ENCODE measurements at places on chromosomes 2 and 18.

DNA sequence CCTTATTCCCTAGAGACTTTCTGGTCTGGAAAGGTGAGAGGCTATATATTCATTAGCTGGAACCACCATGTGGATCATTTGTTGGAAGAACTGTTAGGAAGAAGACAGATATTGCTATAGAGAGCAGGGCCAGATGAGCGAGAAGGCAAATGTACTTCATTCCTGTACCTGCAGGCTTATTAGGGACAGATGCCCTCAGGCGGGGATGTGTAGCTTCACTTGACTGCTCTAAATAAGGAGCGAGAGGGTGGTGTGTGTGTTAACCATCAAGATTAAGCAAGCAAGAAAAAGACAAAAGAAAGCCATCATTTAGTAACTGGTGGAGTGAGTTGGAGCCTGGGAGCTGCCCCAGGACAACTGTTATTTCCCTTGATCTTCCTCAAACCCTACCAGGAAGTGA is 36.4 kb downstream of the NEDD4L start:
- DNase-seq: no peak

GRCh38 chr2:26456440-26457250 is 21.3 kb downstream of the OTOF start:
- no peak for DNase-seq

DNA sequence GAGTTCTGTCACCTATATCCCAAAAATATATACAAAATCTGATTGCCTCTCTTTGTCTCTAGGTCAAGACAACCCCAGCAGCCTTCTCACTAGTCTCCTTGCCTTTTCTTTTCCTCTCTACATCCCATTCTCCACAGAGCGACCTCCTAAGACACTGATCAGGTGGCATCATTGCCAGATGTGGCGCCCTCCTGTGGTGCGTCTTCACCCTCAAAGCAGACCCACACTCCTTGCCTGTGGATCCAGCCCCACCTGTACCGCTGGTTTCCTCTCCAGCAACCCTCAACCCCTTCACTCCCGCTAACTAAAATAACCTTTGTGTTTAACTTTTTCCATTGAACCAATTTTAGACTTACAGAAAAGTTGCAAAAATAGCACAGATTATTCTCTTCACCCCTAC is 273.3 kb downstream of the GLI2 start:
- no peak for DNase-seq

DNA sequence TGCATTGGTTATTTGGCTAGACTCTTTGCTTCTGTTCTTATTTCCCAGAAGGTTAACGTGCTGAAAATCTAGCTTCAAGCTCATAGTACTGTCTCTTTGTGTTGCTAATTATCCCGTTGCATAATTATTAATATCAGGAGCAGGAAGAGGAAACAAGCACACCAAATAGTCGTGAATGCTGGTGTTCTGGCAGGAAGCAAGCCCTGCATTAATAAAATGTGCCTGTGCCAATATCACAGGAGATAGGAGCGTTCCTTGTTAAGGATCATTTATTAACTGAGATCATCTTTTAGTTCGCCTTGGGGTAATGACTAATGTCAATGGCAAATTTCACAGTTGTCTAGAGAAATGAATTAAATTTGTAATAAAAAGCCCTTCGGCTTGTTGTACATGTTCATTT is 893.0 kb upstream of the POU3F3 start:
- no peak for DNase-seq

- DNase-seq: no peak
These were observed 196.0 kb downstream of the TMEM163 start for GRCh38 chr2:134522496-134523455.

GRCh38 chr18:35352778-35353177 is 8.6 kb upstream of the ZNF24 start:
- DNase-seq: no peak

- no peak for DNase-seq
These were observed 1023.9 kb upstream of the ZEB2 start for GRCh38 chr2:145543856-145544255.

DNA sequence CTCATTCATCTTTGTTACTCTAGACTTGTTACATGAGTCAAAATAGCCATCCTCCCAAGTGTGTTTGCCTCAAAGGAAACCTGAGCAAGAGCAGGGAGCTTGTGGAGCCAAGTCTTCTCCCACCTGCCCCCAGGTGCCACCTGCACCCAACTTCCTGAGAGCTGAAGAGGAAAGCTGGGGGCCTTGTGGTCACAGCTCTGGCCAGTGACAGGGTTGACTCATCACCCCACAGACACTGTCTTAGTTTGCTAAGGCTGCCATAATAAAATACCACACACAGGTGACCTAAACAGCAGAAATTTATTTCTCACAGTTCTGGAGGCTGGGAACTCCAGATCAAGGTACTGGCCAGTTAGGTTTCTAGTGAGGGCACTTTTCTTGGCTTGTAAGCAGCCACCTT is 99.6 kb downstream of the TPGS2 start:
- no peak for DNase-seq

- DNase-seq: no peak
These were observed 1506.6 kb downstream of the LRP1B start for GRCh38 chr2:140624200-140624599.

DNA sequence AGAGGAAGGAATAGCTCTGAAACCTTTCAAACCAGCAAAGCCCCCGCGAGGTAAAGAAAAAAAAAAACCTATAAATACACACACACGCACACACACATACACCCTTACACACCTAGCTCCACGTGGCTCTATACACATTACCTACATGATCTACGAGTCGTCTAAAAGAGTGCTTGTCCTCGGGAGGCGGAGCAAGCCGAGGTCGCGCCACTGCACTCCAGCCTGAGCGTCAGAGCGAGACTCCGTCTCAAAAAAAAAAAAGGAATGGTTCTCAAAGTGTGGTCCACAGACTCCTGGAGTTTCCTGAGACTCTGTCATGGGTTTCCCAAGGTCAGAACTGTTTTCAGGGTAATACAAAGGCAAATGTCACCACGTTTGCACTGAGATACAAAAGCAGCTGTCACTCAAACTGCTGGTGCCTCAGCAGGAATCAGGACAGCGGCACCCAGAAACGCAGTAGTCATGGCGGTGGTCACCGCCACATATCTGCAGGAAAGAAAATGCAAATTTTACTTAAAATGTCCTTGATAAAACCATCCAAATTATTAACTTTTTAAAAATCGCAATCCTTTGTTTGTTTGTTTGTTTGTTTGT is 130.0 kb upstream of the GPC1 start:
- no peak for DNase-seq

- DNase-seq: no peak
These were observed 29.9 kb downstream of the PPP1R1C start for GRCh38 chr2:182015334-182016109.

DNA sequence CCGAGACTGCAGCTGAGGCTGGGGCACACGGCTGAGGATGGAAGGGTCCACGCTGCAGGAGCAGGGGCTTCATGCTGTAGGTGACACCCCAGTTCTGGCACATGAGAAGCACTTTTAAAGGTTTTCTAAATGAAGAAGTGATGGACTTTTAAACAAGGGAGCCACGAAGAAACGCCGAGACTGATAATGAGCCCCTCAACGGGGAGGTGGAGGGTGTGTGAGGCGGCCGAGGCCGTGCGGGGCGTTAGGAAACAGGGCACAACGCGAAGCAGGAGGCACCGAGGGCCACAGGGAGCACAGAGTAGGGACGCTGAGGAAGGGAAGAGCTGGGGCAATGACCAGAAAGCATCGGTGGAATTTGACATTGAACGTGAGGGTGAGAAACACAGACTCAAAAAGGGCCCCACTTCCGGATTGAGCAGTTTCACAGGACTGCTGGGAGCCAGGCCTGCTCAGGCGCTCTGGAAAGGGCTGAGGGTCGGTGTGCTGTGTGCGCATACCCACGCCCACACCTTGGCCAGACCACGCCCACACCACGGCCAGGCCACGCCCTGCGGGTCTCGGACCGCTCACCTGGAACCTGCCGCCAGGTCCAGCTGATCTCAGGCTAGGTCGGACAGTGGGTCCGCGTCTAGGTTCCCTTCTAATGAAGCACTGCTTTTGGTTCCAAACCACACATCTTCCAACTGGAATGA is 115.7 kb downstream of the GYPC start:
- DNase-seq: no peak

DNA sequence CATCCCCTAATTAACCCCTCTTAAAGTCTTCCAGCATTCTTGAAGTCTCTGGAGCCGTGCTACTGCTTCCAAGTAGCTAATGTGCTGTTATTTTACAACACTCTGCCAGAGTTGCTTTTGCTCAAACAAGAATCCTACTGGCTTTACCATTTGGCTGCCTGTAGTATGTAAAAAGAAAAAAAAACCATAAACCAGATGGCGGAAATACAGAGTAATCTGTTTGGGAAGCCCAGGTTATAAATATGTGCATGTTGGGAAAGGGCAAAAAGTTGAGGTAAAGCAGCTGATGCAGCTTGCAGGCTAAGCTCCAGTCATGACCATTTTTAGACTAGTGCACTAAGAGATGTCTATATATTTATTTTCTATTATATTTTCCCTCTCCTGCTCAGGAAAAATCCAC is 313.2 kb upstream of the ETAA1 start:
- no peak for DNase-seq

GRCh38 chr2:62459106-62459505 is 46.9 kb downstream of the TMEM17 start:
- no peak for DNase-seq

DNA sequence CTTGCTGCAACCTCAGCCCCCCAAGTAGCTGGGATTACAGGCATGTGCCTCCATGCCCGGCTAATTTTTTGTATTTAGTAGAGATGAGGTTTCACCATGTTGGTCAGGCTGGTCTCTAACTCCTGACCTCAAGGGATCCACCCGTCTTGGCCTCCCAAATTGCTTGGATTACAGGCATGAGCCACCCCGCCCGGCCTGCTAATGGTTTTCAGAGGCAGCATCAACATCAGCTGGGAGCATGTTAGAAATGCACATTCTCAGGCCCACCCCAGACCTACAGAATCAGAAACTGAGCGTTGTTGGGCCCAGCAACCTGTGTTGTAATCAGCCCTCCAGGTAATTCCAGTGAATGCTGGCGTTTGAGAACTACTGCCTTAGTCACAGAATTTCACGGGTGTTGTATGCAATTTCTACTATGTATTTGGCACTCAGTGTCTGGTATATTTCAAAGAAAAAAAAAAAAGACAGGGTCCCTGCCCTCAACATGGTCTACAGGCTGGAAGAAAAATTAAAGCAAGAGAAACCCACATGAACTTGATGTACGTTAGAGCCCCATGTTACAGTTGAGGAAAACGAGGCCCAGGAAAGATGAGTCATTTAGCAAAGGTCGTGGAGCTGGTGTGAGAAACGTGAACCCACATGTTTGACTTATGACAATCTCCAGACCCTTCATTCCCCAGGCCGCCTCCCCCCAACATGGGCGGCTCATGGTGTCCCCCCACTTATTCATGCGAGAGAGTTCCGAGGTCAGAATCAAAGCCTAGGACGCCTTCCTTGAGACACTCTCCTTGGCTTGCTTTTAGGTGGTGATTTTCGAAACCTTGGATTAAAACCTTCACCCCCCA is 35.3 kb downstream of the SH3BP4 start:
- no peak for DNase-seq

- DNase-seq: no peak
These were observed 123.5 kb downstream of the LAMA3 start for GRCh38 chr18:23812546-23813440.

DNA sequence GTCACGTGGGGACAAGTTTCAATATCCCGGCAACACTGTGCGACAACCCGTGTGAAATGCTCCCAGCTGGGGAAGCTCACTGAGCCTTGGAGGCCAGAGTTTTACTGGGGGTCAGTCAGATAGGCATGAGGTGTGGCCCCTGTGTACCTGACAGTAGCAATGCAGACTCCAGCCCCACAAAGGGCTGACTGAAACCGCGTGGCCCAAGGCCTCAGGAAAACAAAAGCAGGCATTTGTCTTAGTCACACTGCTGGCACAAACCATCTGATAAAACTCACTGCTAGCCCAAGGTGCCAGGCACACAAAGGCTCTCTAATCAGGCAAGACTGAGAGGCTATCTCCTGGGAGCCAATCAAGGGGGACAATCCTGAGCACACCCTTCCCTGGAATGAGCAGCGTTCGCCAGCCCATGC is 786.6 kb upstream of the RAB6C start:
- DNase-seq: no peak

DNA sequence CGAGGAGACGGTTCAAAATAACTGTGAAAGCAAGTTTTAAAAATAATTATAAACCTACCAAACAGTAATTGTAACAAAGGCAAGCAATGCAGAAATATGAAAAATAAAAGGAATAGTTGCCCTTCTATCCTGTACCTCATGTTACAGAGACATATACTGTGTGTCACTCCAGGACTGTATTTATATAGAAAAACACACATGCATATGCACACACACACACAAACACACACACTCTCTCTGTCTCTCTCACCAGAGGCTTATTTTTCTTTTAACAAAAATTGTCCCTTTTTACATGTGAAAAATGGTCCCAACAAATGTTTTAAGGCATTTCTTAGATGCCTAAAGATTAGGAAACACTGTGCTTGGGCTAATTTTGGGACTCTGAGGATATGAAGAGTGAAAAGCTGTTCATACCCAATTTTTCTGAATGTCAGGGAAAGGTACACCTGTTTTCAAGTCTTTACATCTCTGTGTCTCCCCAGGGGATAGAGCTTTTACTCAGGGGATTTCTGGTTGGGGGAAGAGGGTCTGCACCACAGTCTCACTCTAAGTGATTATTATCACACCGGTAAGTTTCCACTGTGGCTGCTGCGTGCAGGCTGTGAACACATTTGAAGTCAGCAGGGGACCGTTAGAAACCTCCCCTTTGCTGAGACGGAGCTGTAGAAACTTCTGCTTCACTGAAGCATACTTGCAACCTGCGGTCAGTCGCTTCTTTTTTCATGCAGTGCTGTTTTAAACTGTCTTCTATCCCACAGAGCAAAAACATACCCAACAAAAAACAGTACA is 51.4 kb upstream of the SPAG16 start:
- no peak for DNase-seq

DNA sequence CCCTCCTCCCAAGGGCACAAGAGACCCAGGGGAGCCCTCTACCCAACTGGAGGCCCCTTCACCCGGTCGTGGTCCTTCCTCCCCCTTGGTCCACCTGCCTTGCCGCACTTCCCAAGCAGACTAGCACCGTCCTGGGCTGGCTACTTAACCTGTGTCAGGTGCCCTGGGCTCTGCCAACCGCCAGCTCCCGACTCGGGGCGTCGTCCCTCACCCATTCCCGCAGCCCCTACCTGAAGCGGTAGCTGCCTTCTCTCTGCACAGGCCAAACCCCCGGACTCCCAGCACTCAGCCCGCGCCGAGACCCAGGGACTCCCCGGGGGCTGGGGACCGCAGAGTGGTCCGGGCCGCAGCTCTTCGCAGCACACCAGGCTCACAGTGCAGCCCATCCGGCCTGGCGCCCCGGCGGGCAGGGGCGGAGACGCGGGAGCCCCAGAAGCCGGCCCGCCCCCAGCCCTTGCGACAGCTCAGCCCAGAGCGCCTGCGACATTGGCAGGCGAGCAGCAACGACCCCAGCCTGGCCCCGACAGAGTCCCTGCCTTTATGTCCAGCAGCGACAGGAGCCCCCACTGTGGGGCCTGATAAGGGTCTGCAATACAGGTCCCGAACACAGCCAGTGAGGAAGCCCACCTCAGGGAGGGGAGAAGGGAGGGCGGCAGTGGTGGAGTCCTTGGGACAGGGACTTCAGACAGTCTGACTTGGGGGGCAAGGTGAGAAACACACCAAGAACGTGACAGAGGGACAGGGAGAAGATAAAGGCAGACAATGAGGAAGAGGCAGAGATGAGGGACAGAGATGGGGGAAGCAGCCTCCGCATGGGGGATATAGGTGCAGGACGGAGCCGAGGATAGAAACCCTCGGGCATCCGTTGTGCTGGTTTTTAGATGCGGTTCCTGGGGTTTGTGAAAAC is 31.0 kb upstream of the TNS1 start:
- DNase-seq: no peak

GRCh38 chr18:13258921-13259320 is 40.4 kb downstream of the LDLRAD4 start:
- no peak for DNase-seq

- no peak for DNase-seq
These were observed 49.0 kb upstream of the ATIC start for GRCh38 chr2:215262741-215263362.
